Cardiac septum (tissue), 1 donor: ENCODE measurements at places on chromosomes 11 and 22. TPM values are rescaled to one million over a fixed set of nuclear protein-coding genes. Genes with fewer than 3 reads are reported as not detected.

FGF4 gene
- total RNA-seq = not detected

OR52D1 gene
- total RNA-seq = not detected

YAP1 gene
- total RNA-seq = 74.9 TPM

DNA sequence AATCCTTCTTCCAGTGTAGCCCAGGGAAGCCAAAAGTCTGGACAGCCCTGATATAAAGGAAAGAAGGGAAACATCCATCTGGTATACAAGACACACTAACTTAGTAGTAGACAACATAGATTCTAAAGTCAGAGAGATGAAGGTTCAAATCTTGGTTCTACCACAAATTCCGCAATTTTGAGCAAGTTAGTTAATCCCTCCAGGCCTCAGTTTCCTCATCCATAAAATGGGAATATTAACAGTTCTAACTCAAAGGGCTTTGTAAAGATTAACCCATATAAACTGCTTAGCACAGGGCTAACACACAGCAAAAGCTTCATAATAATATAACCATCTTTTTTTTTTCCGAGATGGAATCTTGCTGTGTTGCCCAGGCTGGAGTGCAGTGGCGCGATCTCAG is 10.7 kb downstream of the LRP4 start:
- DNase-seq = no peak

NTM gene
- total RNA-seq = 3.4 TPM

DNA sequence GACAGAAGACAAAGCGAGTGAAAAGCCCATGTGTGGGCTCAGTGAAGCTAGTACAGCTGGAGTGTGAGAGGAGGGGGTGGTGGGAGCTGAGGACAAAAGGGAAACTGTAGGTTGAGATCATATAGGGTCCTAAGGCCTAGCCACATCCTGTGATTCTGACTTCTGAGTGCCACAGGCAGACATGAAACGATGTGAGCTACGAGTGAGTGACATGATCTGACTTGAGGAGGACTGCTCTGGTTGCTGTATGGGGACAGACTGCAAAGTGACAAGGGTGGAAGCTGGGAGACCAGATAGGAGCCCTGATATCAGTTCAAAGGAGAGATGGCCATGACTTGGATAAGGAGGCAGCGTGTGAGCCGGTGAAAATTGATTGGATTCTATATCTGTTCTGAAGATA is 85.4 kb downstream of the MICAL2 start:
- no peak for DNase-seq

LRRN4CL gene
- total RNA-seq = 2.9 TPM

GRCh38 chr22:20182365-20182764 is 31.5 kb upstream of the CCDC188 start:
- no peak for DNase-seq
